ENCODE measurements at places on chromosomes 3 and 15.
A peak's percentile ranks its signal among the peaks of the same experiment; 100 is the strongest.

DNA sequence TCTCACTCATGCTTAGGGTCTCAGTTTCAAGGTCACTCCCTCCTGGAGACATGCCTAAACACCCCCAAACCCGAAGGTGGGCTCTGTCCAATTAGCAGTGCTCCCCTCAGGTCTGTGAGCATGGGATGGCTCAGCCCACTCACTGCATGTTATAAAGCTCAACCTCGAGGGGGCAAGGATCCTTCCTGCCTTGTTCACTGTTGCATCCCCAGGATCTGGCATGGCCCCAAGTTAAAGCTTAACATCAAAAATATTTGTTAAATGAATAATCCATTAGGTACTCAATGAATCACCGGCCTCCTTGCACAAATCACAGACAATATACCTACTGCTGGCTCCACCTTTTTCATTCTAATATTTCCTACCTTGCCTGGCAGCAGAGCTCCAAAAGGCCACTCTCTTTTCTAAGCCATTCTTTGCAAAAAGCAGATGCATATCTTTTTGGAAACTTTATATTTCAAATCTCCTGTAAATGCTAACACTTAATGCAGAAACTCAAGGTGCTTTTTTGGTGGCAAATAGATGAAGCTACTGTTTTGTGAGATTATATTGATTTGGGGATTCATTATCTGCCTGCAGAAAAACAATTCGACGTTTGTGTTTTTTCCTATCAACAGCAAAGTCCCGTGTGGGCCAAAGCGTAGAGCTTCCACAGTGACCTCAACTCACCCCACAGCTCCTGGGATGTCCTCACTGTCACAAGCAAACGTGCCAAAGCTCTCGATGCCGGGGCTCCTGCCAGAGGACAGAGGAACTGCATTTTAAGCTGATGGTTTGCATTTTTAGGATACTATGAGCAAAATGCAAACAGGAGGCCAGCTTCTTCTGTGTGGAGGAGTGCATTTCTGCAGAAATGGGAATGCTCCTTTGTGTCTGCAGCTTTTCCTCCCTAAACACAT, 35.4 kb downstream of the PCOLCE2 start:
- DNase-seq: no peak

- no peak for DNase-seq
Measured at GRCh38 chr3:111610189-111610588, 15.0 kb upstream of the ZBED2 start.

GRCh38 chr15:52680761-52681160, 1.6 kb upstream of the ATOSA start:
- no peak for DNase-seq

DNA sequence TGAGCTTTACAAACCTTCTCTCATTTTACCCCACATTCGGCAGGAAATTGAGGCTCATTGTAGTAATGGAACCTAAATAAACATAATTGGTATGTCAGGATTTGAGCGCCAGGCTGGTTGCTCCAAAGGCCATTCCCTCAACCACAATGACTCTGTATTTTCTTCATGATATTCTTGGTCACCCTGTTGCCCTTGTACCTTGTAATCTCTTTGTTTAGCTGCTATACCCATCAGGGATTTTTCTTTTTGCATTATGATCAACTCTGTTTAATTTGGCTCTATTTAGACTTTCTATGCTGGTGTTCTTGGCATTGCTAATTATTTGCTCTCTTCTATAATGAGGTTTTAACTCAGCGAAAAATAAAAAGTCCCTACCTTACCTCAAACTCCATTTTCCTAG, 29.8 kb downstream of the DUOX2 start:
- no peak for DNase-seq

DNA sequence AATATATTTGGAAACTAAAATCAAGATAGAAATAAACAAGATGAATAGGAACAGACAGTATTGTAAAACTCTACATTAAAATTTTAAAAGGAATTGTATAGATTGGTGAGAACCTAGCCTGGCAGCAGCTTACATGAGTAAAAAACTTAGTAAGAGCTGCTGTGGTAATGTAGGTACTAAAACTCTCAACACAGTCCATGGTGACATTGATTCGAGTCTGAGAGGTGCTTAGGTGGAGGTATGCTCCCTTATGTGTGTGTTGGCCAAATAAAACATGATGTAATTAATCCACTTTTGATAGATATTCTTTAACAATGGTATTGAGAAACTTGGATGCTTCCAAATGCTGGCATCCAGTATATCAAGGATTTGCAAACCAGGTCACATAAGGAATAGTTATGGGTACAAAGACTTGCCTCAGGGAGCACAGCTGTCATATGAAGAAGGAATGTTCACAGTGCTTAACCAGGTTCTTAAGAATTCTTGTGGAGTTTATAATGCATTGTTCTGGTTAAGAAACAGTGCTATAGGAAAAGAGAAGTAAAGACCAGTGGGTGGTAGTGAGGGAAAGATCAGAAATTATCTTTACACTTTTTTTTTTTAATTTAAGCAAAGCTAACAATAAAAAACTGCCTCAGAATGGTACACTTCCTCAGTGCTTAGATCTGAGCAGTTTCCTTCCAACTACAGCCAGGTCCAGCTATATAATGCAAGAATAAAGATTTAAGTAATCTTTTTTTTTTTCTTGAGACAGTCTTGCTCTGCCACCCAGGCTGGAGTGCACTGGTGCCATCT, 24.6 kb upstream of the IL20RB start:
- DNase-seq: no peak

- DNase-seq: peak; percentile 77
Measured at GRCh38 chr3:58008141-58009025, at the start of gene FLNB. TSS of gene FLNB (plus strand) at chr3:58008422. CDS start at chr3:58008565, 143 bp downstream.

GRCh38 chr3:73389928-73390327, 234.8 kb downstream of the PDZRN3 start:
- DNase-seq: no peak

GRCh38 chr3:94009608-94010007, 18.8 kb downstream of the STX19 start:
- no peak for DNase-seq

DNA sequence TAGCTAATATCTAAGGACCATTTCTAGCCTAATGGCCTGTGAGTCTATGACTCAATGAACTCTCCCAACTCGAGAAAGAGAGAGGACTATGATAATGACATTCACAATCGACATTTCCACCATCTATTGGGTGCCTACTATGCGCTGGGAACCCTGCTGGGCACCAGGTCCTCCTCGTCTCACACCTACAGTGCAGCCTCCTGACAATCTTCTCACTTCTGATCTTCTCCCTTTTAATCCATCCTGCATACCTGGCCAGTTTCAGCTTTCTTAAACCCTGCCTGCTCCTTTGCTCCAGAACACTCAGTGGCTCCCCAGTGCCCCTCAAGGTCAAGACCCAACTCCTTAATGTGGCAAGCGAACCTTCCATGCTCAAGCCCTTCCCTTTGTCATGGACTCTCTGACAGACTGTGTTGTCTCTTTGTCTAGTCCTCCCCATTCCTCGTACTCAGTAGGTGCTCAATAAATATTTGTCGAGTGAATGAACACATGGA, 3.5 kb upstream of the SLC6A1 start:
- DNase-seq: no peak

DNA sequence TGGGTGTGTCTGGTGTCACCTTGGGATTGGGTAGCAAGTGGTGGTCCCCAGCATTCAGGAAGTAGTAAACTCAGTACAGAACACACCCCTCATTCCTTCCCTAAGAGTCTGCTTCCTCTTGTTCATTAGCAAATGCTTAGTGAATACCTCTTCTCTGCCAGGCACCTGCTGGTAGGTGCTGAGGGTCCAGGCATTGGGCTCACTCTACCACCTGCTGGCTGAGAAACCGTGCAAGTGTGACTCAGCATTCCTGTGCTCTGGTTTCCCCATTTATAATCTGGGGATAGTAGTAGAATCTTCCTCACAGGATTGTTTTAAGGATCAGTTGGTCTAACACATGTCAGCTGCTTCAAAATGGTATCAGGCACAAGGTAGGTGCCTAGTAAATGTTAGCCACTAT, 4.8 kb downstream of the SHF start:
- no peak for DNase-seq

DNA sequence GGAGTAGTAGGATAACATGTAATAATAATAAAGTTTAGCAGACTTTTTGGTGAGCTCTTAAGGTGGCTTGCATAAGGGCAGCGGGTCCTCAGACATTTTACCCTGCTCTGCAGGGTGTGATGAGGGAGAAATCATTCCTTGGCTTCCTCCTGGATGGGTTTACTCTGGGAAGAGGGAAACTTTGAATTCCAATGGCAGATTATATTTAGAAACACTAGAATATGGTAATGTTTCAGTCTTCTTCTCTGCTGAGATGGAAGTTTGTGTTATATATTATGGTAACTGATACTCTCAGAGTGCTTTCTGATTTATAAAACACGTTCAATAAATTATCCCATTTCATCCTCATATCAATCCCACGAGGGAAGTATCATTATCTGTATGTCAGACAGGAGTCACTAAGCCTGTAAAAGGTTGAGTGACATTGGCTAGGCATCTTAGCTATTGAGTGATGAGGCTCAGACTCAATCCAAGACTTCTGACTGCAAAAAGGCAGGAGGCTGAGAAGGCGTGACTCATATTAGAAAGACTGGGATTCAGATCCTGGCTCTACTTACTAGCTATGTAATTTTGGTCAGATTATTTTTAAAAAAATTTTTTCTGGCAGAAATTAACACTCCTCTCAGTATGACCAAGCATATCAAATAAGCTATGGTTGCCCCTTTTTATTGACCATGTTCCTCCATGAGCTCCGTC, 19.3 kb downstream of the PDIA5 start:
- no peak for DNase-seq

GRCh38 chr3:34263101-34263621, 464.7 kb downstream of the PDCD6IP start:
- DNase-seq: no peak

DNA sequence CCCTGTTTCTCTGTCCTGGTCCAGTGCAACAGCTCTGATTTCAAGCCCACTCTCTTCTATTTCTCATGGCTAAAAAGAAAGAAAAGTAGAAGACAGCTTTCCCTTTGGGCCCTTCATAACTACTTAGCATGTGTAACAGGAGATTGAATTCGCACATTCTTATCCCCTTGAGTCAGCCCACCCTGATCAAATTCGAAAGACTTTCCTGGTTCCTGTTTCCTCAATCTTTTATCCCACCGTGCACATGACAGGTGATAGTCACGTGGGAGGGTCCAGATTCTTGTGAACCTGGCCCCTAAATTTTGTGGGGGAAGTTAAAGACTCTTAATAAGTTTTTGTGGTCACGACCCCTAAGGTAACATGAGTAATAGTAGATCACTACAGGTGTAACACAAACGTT, 4.7 kb upstream of the CCDC54 start:
- no peak for DNase-seq

- DNase-seq: no peak
Measured at GRCh38 chr3:23479026-23479425, 275.9 kb downstream of the UBE2E2 start.

GRCh38 chr3:172203522-172204258, 164.3 kb downstream of the FNDC3B start:
- DNase-seq: peak; percentile 54

GRCh38 chr3:10386121-10386520, 65.2 kb upstream of the SEC13 start:
- no peak for DNase-seq
